CD8-positive, alpha-beta T cell (primary cell): ENCODE measurements at places on chromosomes 5 and 9.

GRCh38 chr5:171270136-171270535, 38.9 kb upstream of the TLX3 start:
- no peak for DNase-seq

DNA sequence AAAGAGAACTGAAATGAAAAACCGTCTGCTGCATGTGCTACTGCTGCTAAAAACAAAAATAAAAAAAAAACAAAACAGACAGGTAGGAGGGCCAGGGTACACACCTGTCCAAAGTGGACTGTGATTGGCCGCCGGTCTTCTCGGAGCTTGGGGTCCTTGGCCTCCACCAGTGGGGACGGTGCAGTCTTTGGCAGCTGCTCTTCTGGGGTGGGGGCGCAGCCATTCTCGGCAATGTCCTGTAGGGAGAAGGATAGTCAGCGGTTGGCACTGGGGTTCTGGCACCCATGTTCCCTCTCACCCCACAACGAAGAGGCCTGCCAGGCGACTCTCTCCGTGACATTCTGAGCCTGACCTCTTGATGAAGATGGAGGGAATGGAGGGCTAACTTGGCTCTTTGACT, 84.3 kb downstream of the CRB2 start:
- DNase-seq, result no peak

- no peak for DNase-seq
These were observed 10.4 kb upstream of the ALDH1B1 start for GRCh38 chr9:38382141-38382540.

GRCh38 chr9:99416007-99416406, 193.9 kb downstream of the SEC61B start:
- DNase-seq, result no peak

DNA sequence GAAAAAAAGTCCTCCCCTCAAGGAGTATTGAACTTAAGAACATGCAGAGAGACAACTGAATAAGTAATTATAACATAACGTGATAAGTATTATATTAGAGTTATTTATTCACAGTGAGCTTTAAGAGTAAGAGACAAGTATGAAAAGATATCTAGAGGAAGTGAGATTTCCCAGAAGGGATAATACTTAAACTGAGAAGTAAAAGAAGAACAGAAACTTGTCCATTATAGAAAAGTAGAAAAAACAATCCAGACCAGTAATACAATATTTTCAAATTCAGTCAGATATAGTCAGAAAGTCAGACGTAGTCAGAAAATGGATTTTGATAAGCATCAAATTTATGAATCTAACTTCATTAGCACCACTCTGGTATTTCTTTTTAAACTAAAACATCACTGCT, 613.0 kb upstream of the CCNG1 start:
- no peak for DNase-seq

- DNase-seq, result no peak
These were observed 155.5 kb downstream of the FGF10 start for GRCh38 chr5:44233691-44234090.

GRCh38 chr5:80341016-80341775, 21.4 kb downstream of the SPZ1 start:
- DNase-seq, result no peak

DNA sequence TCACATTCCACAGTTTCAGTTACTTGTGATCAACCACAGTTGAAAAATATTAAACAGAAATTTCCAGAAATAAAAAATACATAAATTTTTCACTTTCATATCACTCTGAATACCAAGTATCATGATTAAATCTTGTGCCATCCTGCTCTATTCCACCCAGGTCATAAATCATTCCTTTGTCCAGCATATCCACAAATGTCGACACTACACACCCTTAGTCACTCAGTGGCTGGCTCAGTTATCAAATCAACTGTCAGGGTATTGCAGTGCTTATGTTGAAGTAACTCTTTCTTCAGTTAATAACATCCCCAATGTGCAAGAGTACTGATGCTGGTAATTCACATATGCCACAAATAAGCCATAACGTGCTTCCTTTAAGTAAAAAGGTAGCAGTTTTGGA, 115.7 kb downstream of the FBXL17 start:
- DNase-seq, result no peak

GRCh38 chr9:99873531-99873930, 32.9 kb upstream of the STX17 start:
- DNase-seq, result no peak

- DNase-seq, result no peak
These were observed 139.4 kb downstream of the EFNA5 start for GRCh38 chr5:107531308-107531707.
